ENCODE measurements at places on chromosomes 12 and 14. TPM values are rescaled to one million over a fixed set of nuclear protein-coding genes. Genes with fewer than 3 reads are reported as not detected.

RNASE1 gene
- 0.21 TPM for total RNA-seq

SSPN gene
- total RNA-seq = 2.9 TPM

TCL1B gene
- not detected for total RNA-seq

CRY1 gene
- total RNA-seq = 13.5 TPM

SLC10A1 gene
- total RNA-seq = not detected

NRIP2 gene
- total RNA-seq = not detected
